ENCODE measurements at places on chromosomes 2 and 18.

- peak; percentile 9 for DNase-seq
Measured at GRCh38 chr2:117536139-117536538, 278.4 kb upstream of the DDX18 start.

GRCh38 chr2:212037062-212037461 lies 501.5 kb downstream of the ERBB4 start:
- DNase-seq: no peak

DNA sequence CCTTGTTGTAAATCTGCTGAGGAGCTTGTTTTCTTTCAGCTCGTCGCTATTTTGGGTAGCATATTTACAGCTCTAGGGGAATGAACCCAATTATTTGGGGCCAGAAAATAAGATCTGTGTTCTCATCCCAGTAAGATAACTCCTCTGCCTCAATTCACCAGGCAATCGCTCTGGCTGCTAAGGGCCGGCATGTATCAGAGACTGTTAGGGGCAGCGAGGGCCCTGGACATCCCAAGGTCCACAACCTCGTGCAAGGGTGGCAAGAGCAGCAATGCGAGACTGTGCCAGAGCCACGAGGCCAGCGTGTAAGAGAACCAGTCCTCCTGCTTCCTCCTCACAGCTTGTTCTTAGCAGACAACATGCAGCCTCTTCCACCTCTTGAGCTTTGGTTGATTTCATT lies 66.1 kb downstream of the DDX1 start:
- DNase-seq: no peak

- DNase-seq: no peak
Measured at GRCh38 chr2:64629329-64629781, 24.4 kb downstream of the SERTAD2 start.

GRCh38 chr2:227390468-227391256 lies 2.9 kb upstream of the SCYGR1 start:
- no peak for DNase-seq

GRCh38 chr2:30666266-30666874 lies 140.9 kb downstream of the CAPN13 start:
- no peak for DNase-seq

GRCh38 chr2:128510701-128511397 lies 192.2 kb upstream of the HS6ST1 start:
- no peak for DNase-seq

- DNase-seq: no peak
Measured at GRCh38 chr2:206080927-206081326, 5.0 kb downstream of the INO80D start.

GRCh38 chr2:219058541-219059374 lies 2.0 kb downstream of the IHH start:
- DNase-seq: no peak

GRCh38 chr2:47636596-47637264 lies 146.2 kb upstream of the MSH6 start:
- DNase-seq: no peak

DNA sequence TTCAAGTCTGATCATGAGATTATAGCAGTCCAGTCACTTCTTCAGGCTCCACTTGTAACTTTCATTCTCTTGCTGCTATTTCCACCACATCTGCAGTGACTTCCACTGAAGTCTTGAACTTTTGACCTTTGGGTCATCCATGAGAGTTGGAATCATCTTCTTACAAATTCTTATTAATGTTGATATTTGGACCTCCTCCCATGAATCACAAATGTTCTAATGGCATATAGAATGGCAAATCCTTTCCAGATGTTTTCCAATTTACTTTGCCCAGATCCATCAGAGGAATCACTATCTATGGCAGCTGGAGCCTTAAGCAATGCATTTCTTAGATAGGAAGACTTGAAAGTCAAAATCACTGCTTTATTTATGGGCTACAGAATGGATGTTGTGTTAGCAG lies 159.4 kb downstream of the LTBP1 start:
- DNase-seq: no peak

DNA sequence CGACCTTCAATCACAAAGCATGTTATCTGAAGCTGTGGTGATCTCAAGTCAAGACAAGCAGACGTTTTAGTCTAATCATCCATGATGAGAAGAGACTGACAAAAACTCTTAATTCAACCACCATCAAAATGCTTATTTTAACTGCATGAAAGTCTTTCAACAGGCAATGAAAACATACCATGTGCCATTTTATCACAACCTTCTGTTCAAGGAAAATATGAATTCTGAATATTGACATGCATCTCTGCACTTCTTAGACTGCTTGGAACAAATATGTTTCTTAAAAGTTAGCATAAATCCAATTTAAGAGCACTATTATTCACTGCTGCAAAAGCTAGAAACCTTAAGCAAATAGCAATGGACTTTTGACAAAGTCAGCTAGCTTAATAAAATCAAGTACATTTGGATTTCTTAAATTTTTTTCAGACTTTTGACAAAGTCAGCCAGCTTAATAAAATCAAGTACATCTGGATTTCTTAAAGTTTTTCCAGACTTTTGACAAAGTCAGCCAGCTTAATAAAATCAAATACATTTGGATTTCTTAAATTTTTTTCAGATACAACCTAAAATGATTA lies 70.9 kb downstream of the OLA1 start:
- no peak for DNase-seq

DNA sequence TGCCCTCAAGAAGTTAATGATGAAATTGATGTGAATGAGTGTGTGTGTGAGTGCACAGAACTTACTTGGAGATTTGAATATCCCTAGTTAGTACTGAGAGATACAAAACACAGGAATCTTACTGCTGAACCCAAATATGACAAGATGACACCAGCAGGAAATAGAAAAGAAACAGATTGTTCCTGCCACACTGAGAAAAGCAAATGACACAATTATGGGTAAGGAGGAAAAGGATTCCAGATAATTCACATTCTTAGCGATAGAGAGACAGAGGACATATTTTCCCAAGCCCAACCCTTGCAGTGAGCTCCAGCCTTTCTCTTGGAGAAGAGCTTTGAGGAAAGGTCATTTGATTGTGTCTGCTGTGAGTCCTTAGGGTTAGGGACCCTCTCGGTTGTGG lies 105.7 kb upstream of the SMIM21 start:
- no peak for DNase-seq

GRCh38 chr2:149329489-149330126 lies 779 bp upstream of the LYPD6 start:
- peak; percentile 79 for DNase-seq

GRCh38 chr2:25401307-25402026 lies 59.7 kb upstream of the DNMT3A start:
- no peak for DNase-seq

DNA sequence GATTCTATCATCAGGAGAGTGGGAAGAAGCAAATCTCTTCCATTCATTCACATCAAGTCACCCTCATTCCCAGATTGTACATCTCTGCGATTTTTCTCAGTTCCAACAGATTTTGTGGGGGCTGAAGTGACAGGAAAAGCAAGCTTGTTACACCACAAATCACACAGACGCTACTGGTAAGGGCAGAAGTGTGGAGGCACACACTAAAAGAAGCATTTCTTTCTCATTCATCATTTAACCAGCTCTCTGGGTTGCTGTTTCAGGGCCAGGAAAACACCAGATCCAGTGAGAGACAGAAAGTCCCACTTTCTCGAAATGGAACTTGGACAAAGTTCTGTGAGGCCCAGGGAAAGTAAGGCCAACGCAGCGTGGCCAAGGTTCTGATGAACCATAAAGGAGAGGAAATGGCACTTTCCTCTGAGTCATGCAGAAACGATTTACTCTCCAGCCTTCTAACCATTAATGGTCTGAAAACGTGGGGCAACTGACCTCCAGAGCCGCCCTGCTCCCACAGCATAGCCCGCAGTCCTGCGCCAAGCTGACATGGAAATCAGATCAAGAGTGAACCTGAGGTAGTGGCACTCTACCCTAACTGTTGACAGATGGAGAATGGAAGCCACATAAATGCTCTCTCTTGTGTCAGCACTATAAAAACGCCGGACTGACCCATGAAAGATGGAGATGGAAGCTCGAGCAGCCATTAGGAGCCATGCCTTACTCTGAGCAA lies 191.0 kb downstream of the C1D start:
- DNase-seq: no peak

GRCh38 chr2:179044500-179044899 lies 5.4 kb downstream of the CCDC141 start:
- no peak for DNase-seq

DNA sequence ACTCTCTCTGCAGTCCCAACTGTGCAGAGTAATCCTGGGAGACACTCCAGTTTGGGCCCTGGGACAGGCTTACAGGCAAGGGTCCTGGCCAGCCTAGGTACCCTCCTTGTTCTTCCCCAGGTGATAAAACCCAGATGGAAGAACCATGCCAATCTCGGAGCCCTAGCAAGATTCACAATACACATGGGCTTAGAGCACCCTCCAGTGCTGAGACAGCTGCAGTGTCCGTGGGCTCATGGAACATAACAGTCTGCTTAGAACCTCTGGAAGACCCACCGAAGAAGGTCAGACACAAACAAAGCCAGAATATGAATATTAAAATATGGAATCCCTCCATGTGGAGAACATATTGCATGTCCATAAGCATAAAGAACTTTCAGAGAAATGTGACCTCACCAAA lies 568.1 kb downstream of the KCNJ3 start:
- DNase-seq: peak; percentile 37

- no peak for DNase-seq
Measured at GRCh38 chr2:218021536-218022071, 18.8 kb upstream of the TNS1 start.

GRCh38 chr2:219175928-219176817 lies 552 bp downstream of the CNPPD1 start:
- DNase-seq: peak; percentile 35

DNA sequence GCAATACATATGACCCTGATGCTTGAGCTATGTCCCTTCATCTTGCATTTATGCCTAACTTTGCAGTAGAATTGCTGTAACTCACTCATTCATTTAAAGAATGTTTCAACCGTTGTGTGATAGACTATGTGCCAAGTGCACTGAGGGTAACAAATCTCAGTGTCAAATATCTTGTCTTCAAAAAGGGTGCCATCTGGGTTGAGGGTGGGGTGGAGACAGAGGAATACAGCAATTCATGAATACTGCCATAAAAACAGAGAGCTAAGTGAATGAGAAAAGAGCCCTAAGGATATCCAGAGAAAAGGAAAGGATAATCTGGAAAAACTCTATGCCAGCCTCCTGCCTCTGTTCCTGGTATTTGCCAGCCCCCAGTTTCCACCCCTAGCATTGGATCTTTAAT lies 1534.4 kb upstream of the PIK3C3 start:
- DNase-seq: no peak

- DNase-seq: no peak
Measured at GRCh38 chr2:189274361-189274760, 94.8 kb upstream of the COL5A2 start.

GRCh38 chr2:205643391-205643885 lies 38.9 kb upstream of the NRP2 start:
- DNase-seq: no peak

- DNase-seq: no peak
Measured at GRCh38 chr2:105615305-105615704, 129.4 kb upstream of the NCK2 start.

GRCh38 chr2:99158599-99158998 lies 3.8 kb downstream of the LIPT1 start:
- no peak for DNase-seq

DNA sequence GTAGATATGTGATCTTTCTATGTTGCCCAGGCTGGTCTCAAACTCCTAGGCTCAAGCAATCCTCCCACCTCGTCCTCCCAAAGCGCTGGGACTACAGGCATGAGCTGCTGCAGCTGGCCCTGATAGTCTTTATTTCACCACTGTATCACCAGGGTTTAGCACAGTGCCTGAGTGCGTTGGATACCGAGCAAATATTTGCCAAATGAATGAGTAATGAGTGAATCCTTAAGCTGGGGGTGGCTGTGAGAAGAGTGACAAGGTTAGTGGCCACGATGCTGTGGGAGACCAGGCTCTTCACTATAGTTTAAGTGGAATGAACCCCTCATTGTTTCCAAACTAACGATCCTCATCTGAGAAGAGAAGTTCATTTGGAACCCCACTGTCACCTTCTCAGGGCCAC lies 60.8 kb upstream of the FAM136A start:
- no peak for DNase-seq

- no peak for DNase-seq
Measured at GRCh38 chr2:168490015-168490874, 34.2 kb downstream of the CERS6 start.

- no peak for DNase-seq
Measured at GRCh38 chr2:27074738-27075565, 3.5 kb upstream of the EMILIN1 start.

GRCh38 chr2:26246818-26247217 lies 2.1 kb downstream of the HADHB start:
- no peak for DNase-seq

DNA sequence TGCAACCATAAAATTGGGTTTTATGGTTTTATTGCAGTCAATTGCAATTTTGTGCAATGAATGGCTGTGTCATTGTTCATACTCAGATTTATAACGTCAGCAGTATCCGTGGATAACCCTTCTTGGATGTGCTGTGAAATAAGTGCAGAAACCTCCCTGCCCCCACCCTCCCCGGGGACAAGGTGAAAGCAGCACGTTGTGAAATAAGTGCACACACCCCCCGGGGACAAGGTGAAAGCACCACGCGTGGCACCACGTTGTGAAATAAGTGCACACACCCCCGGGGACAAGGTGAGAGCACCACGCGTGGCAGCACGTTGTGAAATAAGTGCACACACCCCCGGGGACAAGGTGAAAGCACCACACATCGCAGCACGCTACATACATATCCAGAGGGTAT lies 93.6 kb upstream of the NFATC1 start:
- DNase-seq: no peak

DNA sequence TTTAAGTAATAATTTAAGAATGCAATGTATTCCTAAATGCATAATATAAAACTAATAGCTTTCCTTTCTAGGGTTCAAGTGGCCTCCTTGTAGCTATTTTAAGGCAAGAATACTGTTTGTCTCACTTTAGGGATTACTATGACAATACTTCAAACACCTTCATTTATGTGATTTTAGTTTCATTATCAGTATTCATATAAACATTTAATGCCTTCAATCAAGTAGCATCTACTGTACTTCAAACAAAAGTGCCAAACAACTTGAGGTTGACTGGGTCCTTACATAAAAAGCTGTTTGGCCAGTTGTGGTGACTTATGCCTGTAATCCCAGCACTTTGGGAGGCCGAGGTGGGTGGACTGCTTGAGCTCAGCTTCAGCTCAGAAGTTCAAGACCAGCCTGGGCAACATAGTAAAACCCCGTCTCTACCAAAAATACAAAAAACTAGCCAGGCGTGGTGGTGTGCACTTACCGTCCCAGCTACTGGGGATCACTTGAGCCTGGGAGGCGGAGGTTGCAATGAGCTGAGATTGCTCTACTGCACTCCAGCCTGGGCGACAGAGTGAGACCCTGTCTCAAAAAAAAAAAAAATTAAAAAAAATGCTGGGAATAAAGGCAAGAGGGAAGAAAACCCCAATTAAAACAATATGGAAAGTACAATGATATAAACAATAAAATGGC lies 9.3 kb downstream of the MEX3C start:
- DNase-seq: no peak

- no peak for DNase-seq
Measured at GRCh38 chr2:224498991-224499390, 86.2 kb downstream of the CUL3 start.

DNA sequence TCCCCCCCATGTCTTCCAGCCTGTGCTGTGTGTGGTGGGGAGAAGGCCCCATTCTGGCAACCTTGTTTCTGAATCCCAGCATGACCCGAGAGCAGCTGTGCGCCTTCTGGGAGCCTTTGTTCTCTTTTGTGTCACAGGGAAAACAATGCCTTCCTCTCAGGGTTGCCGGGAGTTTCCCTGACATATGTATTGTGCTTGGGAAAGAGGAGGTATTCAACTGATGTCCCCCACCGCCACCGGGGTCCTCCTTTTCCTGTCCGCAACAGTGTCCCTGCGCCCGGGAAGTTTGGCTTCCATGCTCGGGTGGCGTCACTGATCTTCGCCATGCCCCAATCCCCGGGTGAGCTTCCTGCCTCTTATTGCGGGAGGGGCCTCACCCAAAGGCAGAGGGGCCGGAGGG lies 77.5 kb upstream of the ASB18 start:
- DNase-seq: no peak
